ENCODE measurements at places on chromosomes 12 and 14. TPM values are rescaled to one million over a fixed set of nuclear protein-coding genes. Genes with fewer than 3 reads are reported as not detected.

DNA sequence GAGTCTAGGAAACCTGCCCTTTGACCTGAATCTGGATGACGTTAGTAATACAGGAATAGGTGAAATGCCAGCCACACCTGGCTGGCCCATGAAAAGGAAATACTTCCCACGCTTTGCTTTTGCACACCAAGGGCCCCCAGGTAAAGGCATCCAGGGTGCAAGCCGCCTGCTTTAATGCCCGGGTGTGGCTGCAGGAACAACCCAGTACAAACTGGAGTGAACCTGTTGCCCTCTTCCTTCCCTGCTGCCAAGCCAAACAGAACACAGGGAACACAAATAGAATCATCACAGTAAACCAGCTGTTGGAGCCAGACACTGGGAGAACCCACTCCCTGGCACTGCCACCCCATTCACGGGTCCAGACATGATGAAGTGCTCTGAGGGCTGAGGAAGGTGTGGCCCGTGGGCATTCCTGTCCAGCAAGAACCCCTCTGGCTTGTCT, 24.2 kb upstream of the FOS start:
- H3K36me3 ChIP-seq, result no peaks in the 10 kb centered on the region
- no peak overlapping the region for H3K4me3 ChIP-seq
- peaks cover 3% of the 10 kb centered on the region for H3K27me3 ChIP-seq
- no peak overlapping the region for H3K27ac ChIP-seq
- H3K4me1 ChIP-seq, result peaks cover 19% of the 10 kb centered on the region

- H3K27ac ChIP-seq, result no peak overlapping the region
- no peaks in the 10 kb centered on the region for H3K36me3 ChIP-seq
- H3K27me3 ChIP-seq, result no peaks in the 10 kb centered on the region
- no peak overlapping the region for H3K4me3 ChIP-seq
Measured at GRCh38 chr14:63647696-63648410, 6.2 kb upstream of the WDR89 start.

- H3K27ac ChIP-seq, result no peak overlapping the region
- H3K4me3 ChIP-seq, result no peak overlapping the region
- no peaks in the 10 kb centered on the region for H3K27me3 ChIP-seq
- H3K4me1 ChIP-seq, result no peaks in the 10 kb centered on the region
Measured at GRCh38 chr12:26431211-26431610, 235.8 kb downstream of the SSPN start.

DNA sequence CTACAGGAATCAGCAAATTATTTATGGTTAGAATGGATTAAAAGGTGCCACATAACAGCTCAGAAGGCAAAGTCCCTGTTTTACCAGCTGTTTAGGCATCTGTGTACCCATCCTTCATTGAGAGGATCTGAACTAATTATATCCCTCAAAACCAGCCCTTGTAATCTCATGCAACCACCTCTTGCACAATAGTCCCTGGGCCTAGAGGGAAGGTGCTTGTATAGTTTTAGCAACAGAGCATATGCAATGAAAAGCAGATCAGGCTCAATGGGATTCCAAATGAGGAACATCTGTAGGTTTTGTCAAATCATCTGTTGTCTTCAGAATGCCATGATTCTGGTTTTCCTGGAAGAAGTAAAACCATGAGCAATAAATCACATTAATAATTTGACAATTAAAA, 26.0 kb upstream of the GLIPR1L2 start:
- no peak for DNase-seq
- no peaks in the 10 kb centered on the region for H3K27me3 ChIP-seq
- no peak overlapping the region for H3K4me3 ChIP-seq
- no peaks in the 10 kb centered on the region for H3K36me3 ChIP-seq

DNA sequence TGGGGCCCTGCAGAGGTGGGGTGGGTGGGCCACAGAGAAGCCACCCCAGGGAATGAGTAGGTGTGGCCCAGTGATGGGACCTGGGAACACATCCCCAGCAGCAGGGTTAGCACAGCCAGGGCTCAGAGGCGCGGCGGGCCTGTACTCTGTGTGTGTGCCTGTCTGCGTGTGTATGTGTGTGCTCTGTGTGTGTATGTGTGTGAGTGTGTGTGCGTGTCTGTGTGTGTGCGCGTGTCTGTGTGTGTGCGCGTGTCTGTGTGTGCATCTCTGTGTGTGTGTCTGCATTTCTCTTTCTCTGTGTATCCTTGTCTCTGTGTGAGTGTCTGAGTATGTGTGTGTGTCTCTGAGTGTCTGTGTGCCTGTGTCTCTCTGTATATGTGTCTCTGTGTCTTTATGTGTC, 26.1 kb downstream of the KIF26A start:
- no peak overlapping the region for H3K4me3 ChIP-seq
- H3K27me3 ChIP-seq, result no peaks in the 10 kb centered on the region
- H3K4me1 ChIP-seq, result peaks cover 2% of the 10 kb centered on the region
- H3K27ac ChIP-seq, result no peak overlapping the region

- no peak overlapping the region for H3K27ac ChIP-seq
- no peaks in the 10 kb centered on the region for H3K27me3 ChIP-seq
- no peaks in the 10 kb centered on the region for H3K36me3 ChIP-seq
Measured at GRCh38 chr12:59677857-59678256, 82.0 kb downstream of the SLC16A7 start.

- no peak overlapping the region for H3K27ac ChIP-seq
- no peaks in the 10 kb centered on the region for H3K36me3 ChIP-seq
- H3K27me3 ChIP-seq, result no peaks in the 10 kb centered on the region
- no peak for DNase-seq
- no peaks in the 10 kb centered on the region for H3K4me1 ChIP-seq
- H3K4me3 ChIP-seq, result no peak overlapping the region
Measured at GRCh38 chr12:126936181-126936851, 1330.7 kb upstream of the TMEM132C start.

DNA sequence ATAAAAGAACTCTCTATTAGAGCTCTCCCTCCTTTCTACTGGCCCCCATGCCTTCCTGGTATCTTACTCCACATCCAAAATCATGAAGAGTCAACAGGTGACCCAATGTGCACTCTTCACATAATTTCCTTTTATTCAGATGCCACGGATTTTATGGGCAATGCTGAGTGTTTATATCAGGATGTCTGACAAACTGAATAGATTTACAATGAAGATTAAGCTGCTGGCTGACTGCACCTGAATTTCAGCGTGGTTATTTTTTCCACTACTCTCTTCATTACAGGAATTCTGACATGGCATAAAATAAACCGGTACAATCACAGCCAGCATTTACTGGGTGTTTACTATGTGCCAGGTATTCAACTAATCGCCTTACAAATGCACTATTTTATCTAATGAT, 29.4 kb upstream of the CERS5 start:
- H3K27me3 ChIP-seq, result no peaks in the 10 kb centered on the region
- H3K27ac ChIP-seq, result no peak overlapping the region
- peaks cover 7% of the 10 kb centered on the region for H3K36me3 ChIP-seq
- H3K4me1 ChIP-seq, result no peaks in the 10 kb centered on the region

DNA sequence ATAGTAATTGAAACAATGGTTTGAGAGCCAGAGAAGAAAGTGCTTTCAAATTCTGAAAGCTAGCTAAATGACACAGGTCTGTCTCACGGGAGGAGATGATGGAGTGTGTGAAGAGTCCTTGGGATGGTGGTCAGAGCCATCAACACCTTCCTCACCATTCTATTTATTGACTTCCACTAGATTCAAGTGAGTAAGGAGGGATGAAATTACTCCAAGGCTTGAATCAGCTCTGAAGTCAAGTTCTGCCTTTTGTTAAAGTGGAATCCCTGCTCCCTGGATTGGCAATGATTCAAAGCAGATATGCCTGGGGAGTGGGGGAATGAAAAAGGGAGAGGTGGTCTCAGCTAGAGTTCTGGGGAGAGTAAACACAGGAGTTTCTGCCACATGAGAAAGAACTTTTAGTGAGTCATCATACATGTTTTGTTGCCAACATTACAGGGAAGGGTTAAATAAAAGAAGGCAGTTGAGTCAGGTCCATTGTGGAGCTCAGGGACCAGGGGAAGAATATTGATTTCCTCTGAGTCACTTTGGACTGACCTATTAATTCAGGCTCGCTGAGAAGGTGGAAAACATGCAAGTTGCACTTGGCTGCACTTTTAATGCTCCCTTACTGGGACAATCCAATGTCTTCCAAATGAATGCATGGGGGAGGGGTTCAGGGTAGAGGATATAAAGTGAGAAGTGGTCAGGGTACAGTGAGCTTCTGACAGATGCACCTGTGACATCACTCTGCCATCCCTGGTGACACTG, 142.7 kb downstream of the TBX5 start:
- H3K4me3 ChIP-seq, result no peak overlapping the region
- no peaks in the 10 kb centered on the region for H3K36me3 ChIP-seq
- peaks cover 69% of the 10 kb centered on the region for H3K27me3 ChIP-seq
- DNase-seq, result no peak
- H3K4me1 ChIP-seq, result no peaks in the 10 kb centered on the region

DNA sequence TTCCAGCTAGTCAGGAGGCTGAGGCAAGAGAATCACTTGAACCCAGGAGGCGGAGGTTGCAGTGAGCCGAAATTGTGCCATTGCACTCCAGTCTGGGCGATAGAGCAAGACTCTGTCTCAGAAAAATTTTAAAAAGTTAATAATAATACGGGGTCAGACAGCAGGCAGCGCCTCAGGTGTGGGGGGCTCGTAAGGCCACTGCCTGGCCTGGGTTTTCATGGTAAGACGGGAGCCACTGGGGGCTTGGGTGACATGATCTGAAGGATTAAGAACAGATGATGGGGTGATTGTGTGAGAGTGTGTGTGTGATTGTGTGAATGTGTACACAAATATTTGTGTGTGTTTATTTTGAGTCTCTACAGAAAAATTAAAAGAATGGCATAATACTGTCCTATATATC, 23.6 kb downstream of the BCL7A start:
- no peak overlapping the region for H3K27ac ChIP-seq
- no peaks in the 10 kb centered on the region for H3K4me1 ChIP-seq
- no peaks in the 10 kb centered on the region for H3K27me3 ChIP-seq
- H3K36me3 ChIP-seq, result peaks cover 7% of the 10 kb centered on the region
- no peak overlapping the region for H3K4me3 ChIP-seq
- no peak for DNase-seq

GRCh38 chr14:100147691-100148464, 11.6 kb downstream of the DEGS2 start:
- no peak overlapping the region for H3K27ac ChIP-seq
- no peaks in the 10 kb centered on the region for H3K4me1 ChIP-seq
- H3K36me3 ChIP-seq, result no peaks in the 10 kb centered on the region
- H3K27me3 ChIP-seq, result peaks cover 8% of the 10 kb centered on the region
- no peak overlapping the region for H3K4me3 ChIP-seq

DNA sequence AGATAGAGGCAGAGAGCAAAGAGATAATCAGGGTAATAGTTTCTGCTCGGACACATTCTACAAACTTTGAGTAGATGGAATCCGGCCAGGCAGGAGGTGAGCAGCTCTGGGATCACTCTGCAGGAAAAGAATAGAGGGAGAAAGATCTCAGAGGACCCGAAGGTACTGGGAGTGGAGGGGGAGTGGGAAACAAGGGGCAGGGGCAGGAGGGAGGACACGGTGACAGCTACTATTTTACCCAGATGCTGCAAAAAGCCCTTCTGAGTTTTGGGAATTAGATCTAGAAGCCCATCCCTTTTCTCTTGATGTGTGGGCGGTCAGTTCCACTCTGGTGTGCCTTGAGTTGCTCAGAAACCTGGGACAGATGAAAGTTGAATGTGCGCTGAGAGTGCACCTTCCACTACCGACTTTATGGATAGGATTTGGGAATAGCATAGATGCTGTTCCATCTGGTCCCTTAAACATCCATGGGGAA, 556 bp downstream of the GPRC5A start:
- no peak for DNase-seq
- peak overlapping the region; percentile 78 for H3K4me3 ChIP-seq
- peaks cover 13% of the 10 kb centered on the region for H3K4me1 ChIP-seq

DNA sequence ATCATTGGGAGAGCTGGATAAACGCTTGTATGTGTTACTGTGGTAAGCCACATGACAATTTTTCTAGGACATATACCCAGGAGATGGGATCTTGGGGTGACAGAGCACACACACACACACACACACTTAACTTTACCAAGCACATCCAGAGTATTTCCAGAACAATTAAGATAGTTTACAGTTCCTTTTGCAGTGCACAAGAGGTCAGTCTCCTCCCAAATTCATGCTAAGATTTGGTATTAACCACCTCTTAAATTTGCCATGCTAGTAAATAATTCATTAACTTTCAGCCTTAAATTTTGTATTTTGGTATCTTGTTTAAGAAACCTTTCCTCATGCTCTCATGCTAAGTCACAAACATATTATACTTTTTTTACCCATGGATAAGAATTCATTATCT, 33.9 kb upstream of the LIMA1 start:
- no peaks in the 10 kb centered on the region for H3K27me3 ChIP-seq
- H3K4me3 ChIP-seq, result no peak overlapping the region
- H3K4me1 ChIP-seq, result no peaks in the 10 kb centered on the region
- DNase-seq, result no peak
- no peak overlapping the region for H3K27ac ChIP-seq
- no peaks in the 10 kb centered on the region for H3K36me3 ChIP-seq

The SERPINA1 gene
- total RNA-seq, result not detected

The SYNE3 gene
- 0.96 TPM for total RNA-seq

The NPAS3 gene
- total RNA-seq, result 21.1 TPM

The KCNJ8 gene
- 4.6 TPM for total RNA-seq

The CD163 gene
- not detected for total RNA-seq

The GATC gene
- total RNA-seq, result 32.0 TPM

The CCDC196 gene
- not detected for total RNA-seq

The A2ML1 gene
- not detected for total RNA-seq

The PMEL gene
- total RNA-seq, result 36.9 TPM
